ENCODE measurements at places on chromosomes 2 and 18. TPM values are rescaled to one million over a fixed set of nuclear protein-coding genes. Genes with fewer than 3 reads are reported as not detected.
A peak's percentile ranks its signal among the peaks of the same experiment; 100 is the strongest.

The DCDC2C gene
- total RNA-seq, result not detected

The RRM2 gene
- total RNA-seq, result 2.1 TPM

The OSBPL6 gene
- 5.2 TPM for total RNA-seq

The DCC gene
- total RNA-seq, result 0.76 TPM

The COL4A4 gene
- total RNA-seq, result 22.6 TPM

The PROKR1 gene
- total RNA-seq, result not detected

The TGFA gene
- total RNA-seq, result 12.2 TPM

The MROH2A gene
- not detected for total RNA-seq

The CCDC141 gene
- total RNA-seq, result 69.0 TPM

The PDE1A gene
- total RNA-seq, result 2.3 TPM

The CNDP1 gene
- total RNA-seq, result not detected

The CTIF gene
- 57.9 TPM for total RNA-seq

The NEU2 gene
- not detected for total RNA-seq

The NYAP2 gene
- total RNA-seq, result 0.88 TPM

The ANO7 gene
- 1.2 TPM for total RNA-seq

The GKN2 gene
- 10.5 TPM for total RNA-seq

DNA sequence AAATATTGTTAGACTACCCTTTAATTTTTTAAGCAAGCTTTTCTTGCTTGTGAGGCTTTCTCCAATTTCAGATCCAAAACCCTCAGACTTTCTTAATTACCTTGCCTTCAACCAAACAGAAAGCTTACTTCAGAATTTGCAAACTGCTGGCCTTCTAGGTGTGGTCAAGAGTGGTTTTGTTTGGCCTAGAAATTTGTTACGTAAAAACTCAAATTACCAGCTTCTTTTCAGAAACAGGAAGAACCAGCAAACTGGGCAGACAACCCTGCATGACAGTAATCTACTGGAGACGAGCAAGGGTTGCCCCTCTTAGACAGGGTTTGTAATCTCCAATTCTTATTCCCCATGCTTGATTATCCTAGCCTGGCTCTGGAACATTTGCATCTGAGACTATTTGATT lies 27.1 kb downstream of the SRBD1 start:
- DNase-seq, result no peak

DNA sequence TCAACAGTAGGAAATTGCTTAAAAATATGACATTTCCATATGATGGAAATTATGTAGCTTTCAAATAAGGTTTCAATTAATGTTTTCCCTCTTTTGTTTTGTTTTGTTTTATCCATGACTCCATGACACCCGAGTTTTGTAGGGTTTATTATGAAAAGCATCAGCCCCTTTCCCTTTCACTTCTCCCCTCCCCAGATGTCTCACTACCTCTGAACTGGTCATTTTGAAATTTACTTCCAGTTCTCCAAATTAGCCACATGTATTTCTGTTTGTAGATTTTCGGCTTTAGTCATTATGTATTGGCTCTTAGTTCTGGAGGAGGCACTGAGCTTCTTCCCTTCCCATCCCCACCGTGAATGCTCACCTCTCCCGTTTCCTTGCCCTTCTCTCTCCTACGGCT lies 18.6 kb upstream of the VPS4B start:
- DNase-seq, result no peak

- DNase-seq, result no peak
Observed at GRCh38 chr2:220373878-220374277, 746.4 kb downstream of the SLC4A3 start.

DNA sequence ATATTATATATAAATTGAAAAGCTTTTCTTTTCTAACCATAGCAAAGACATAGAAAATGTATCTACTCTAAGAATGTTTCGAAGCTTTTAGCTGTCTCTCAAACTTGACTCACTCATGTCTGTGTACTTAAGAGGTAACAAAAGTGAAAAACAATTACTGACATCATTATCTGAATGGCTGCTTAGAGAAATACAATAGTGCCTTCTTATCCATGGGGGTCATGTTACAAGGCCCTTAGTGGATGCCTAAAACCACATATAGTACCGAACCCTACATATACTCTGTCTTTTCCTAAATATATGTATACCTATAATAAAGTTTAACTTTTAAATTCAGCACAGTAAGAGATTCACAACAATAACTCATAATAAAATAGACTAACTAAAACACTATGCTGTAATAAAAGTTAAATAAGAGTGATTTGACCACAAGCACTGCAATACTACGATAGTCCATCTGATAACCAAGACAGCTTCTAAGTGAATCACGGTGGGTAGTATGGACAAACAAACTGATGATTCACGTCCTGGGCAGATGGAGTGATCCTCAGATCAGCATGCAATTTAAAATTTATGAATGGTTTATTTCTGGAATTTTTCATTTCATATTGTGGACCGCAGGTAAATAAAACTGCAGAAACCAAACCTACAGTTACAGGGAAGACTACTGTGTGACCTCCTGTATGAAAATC lies 246.2 kb downstream of the XIRP2 start:
- no peak for DNase-seq

DNA sequence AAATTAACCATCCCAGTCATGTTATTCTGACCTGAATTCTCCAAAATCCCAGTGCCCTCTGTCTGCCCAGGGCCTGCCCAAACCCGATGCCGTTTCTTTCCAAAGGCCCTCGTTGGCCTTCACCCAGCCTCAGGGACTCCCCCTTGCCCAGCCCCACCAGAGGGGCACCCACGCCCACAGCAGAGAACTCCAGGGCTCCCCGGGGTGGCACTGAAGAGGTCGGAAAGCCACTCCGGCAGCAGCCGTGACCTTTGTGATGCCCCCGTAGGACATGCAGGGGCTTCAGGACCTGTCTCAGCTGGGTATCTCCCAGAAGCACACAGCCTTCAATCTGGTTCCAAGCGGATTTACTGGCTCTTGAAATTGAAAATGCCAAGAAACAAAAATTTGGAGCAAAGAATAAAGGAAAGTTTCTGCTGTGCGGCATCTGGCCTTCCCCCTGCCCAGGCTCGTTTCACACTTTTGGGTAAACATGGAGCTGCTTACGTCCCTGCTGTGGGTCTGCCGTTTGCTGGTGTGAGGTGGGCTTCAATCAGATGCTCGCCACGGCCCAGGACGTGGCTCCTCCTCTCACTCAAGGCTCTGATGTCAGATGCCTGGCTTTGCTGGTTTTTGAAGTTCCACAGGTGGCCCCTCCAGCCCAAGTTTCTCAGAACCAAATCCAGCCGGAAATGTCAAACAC lies 101.3 kb downstream of the TPO start:
- DNase-seq, result peak; percentile 30

DNA sequence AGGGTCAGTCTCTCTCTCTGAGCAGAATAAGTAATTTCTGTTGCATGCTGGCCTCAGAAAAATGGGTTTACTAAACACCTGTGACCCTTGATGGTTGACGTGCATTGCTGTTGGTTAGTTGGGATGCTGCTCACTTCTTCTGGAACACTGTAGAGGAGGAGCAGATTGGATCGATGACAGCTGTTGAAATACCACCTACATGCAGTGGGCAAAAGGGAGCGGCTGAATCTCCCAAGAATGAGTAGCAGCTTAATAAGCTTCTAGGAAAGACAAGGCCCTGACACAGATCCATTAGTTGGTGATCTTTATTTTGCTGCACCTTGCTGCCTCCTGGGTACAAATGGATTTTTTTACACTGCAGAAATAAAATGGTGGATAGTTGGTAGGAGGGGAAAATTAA lies 43.2 kb downstream of the KDM3A start:
- no peak for DNase-seq

DNA sequence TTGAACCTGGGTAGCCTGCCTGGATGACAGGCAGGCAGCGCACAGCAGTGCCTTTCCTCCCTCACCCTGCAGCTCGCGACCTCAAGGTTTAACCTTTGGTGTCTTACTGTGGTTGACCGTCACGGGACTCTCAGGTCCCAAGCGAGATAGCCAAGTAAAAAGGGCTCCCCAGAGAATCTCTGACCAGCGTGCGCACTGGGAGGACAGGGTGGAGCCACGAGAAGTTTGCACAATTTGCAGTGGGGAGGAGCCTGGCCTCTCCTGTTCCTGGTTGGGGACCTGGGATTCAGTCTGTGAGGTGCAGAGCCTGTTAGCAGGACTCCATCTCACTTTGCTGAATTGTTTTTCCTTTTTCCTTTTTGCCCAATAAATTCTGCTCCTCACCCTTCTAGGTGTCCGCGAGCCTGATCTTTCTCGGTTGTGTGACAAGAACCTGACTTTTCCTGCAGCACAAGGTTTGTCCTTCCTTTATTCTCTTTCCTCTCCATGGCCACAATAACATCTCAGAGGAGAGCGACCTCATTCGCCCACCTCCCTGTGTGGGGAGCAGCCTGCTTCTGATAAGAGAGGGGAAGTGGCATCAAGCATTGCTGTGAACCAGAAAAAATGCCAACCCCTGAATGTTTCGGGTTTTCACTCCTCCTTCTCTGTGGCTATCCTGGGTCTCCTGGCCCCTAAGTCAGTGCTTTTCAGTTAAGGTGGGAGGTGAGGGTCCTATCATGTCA lies 36.2 kb downstream of the POU3F3 start:
- no peak for DNase-seq

- DNase-seq, result no peak
Observed at GRCh38 chr18:52499644-52500043, 159.6 kb downstream of the DCC start.

- DNase-seq, result peak; percentile 97
Observed at GRCh38 chr2:128321784-128322714, 3.4 kb upstream of the HS6ST1 start.

DNA sequence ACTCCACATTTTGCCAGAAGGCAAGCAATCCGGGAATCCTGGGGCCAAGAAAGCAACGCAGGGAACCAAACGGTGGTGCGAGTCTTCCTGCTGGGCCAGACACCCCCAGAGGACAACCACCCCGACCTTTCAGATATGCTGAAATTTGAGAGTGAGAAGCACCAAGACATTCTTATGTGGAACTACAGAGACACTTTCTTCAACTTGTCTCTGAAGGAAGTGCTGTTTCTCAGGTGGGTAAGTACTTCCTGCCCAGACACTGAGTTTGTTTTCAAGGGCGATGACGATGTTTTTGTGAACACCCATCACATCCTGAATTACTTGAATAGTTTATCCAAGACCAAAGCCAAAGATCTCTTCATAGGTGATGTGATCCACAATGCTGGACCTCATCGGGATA lies 26.8 kb downstream of the B3GNT2 start:
- no peak for DNase-seq

GRCh38 chr2:33529771-33530481 lies 53.5 kb downstream of the RASGRP3 start:
- no peak for DNase-seq

- DNase-seq, result peak; percentile 94
Observed at GRCh38 chr18:80171054-80171872, 62.2 kb downstream of the ADNP2 start.

DNA sequence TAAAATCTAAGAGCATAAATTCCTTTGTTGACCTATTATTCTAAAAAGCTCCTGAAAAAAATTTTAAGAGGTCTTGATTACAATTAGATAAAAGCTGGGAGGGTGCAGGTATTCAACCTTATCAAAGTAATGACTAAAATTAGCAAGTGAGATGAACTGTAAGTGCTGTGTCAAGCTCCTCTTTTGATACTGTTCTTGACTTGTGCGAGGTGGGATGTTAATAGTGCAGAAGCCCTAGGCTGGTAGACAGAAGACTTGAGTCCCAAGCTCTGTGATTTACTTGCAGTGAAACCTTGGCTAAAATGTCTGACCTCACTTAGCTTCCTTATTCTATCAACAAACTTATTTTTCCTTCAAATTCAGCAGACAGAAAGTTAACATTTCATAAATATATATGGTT lies 637.5 kb downstream of the DSC3 start:
- no peak for DNase-seq

- no peak for DNase-seq
Observed at GRCh38 chr2:50724837-50725236, 307.1 kb downstream of the NRXN1 start.

GRCh38 chr2:137696916-137697315 lies 267.4 kb upstream of the HNMT start:
- no peak for DNase-seq

DNA sequence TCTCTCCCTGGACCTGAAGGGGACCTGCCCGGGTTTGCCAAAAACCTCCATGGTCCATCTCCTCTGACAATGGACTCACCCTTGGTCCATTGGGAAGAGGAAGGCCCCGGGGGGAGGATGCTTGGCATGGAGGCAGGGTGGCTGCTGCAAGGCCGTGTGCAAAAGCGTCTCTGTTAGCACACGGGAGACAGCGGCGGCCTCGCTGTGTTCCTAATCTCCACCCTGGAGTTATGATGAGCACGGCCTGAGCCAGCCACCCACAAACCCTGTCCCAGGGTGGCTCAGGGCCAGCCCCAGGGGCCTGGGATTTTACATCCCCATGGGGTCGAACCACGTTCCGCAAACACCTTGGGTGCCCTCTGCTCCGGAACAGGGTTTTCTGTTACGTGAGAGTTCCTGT lies 35.8 kb downstream of the AQP12A start:
- DNase-seq, result no peak

DNA sequence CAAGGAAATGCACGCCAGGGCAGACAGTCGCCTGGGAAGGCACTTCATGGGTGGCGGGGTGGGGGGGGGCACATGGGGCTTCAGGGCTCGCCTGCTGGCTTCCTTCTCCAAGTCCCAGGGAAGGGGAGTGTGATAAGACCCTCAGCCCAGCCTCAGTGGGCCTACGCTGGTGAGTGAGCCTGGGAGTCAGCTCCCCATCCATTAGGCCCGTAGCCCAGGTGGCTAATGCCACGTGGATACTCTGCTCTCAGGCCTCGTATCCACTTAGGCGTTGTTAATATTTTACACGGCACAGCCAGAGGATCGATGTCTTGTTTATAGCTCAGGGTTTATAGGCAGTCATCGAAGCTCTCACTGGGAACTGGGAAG lies 47.1 kb downstream of the KCNIP3 start:
- DNase-seq, result no peak

GRCh38 chr18:62612289-62612645 lies 89.4 kb downstream of the ZCCHC2 start:
- DNase-seq, result no peak

GRCh38 chr2:237695201-237695780 lies 67.9 kb downstream of the LRRFIP1 start:
- DNase-seq, result no peak

GRCh38 chr2:27322301-27322765 lies 564 bp downstream of the MPV17 start:
- peak; percentile 45 for DNase-seq

- no peak for DNase-seq
Observed at GRCh38 chr2:76895469-76895868, 626.7 kb downstream of the LRRTM4 start.

DNA sequence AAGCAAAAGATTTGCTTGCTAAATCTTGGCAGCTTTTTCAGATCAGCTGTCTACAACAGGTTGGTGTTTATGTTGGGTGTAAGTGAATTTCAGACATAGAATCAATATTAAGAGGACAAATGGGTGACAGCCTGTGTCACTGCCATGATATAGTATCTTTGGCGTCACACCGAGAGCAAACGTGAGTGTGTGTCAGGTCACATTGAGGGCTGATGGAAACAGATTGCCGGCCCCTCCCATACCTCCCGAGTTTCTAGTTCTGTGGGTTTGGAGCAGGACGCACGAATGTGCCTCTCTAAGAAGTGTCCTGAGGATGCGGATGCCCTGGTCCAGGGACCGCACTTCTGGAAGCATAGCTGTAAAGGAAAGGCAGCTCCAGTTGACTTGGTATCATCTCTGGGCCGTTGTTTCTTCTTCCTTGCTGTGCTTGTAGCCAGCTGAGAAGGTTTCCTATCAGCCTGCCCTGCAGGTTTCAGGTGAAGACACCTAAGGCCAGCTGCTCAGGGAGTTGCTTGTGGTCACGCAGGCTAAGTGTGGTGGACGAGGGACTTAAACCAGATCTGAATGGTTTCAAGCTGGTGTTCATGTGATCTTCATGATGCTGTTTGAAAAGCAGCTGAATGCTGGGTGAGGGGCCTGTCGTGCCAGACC lies 6.4 kb downstream of the AGAP1 start:
- no peak for DNase-seq

GRCh38 chr2:8234757-8235374 lies 447.0 kb upstream of the ID2 start:
- DNase-seq, result no peak

All from upper lobe of left lung (tissue), 6 donors.